ENCODE measurements at places on chromosomes 1 and 21.

DNA sequence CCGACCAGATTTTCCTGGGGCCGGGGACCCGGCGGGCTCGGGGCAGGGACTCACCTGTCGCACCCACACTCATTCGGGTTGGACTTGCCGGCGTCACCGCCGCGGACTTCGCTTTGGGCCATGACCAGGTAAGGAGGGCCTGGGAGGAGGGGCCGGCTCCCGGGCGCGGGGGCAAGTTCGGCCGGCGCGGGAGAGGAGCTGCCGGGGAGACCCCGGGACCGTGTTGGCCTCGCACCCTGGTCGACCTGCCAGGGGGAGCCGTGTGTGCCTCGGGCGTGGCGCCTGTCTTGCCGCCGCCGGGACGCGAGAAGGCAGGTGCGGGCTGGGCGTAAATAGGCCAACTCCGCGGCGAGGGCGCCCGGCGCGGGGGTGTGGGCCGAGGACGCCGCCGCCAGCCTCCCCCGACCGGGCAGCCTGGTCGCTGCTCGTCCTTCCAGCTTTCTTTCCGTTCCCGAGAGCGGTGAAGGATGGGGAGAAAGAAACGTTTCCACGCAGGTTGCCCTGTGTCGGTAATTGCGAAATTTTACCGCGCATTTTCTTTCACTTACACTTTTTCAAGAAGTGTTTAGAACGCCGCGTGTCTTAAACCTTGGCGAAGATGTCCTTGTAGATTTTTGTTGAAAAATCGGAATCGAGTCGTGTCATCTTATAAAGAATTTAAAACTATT, 558 bp downstream of the USP1 start:
- peak; percentile 93 for DNase-seq

DNA sequence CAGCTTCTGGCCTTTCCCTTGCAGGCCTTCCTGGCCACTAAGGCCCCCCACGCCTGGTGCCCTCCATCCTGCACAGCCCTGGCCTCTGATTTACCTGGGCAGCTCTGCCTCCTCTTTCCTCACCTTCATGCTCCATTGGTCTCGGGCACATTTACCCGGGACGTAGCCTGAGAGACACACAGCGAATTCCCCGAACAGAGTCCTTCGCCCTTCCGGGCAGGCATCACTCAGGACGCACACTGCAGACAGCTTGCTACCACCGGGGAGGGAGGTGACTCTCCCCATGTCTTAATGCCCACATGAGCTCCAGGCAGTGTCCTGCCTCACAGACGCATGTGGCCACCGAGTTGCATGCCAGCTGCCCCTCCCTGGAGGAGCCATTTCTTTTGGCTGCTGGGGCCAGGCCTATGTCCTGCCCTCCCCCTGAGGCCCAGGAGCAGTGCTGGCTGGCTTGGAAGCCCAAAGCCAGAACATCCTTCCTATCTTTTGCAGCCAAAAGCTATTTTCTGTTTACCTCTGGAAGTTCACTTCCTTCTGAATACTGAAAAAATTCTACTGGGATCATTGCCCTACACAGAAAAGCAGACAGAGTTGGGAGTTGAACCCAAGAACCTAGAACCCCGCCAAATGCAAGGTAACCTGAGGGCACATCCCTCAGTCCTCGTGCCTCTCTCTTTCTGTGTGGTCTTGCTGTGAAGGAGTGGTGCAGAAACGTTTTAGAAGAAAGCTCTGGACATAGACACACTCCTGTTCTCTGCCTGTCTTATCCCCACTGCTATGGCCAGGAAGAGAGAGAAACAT, 209.5 kb downstream of the TOMM20 start:
- DNase-seq, result peak; percentile 86

- no peak for DNase-seq
These were observed 172.3 kb downstream of the TGFB2 start for GRCh38 chr1:218517459-218517858.

DNA sequence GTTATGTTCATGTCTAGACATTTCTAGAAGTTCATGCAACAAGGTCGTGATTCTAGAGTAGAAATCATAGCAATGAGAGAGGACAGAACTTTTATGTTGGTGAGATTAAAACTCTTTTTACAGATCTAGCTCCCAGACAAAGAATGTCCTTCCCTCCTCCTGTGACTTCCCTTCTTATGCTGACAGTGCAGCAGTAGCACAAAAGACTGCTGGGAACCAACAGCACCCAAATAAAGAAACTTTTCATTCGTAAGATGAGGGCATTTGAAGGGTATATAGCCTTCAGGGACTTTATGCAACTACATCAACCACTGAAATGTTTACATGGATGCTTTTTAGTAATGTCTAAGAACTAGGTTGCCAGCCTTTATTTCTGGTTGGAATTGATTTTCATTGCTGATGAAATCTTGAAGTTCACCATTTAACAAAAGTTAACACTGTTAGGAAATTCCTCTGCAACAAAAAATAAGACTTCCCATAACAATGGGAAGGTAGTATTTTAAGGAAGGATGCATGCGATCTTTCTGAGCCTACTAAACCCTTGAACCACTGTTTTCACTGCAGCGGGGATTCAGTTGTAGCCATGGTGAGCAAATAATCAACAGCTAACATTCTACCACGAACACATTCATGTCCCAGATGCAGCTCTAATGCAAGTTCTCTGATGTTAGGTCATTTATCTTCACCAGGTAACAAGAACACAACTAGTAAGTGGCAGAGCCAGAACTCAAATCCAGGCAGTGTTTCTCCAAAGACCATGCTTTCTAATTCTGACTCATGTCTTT, 672.8 kb downstream of the PTPRC start:
- no peak for DNase-seq

GRCh38 chr1:198939286-198939685, 300.4 kb downstream of the PTPRC start:
- DNase-seq, result no peak

DNA sequence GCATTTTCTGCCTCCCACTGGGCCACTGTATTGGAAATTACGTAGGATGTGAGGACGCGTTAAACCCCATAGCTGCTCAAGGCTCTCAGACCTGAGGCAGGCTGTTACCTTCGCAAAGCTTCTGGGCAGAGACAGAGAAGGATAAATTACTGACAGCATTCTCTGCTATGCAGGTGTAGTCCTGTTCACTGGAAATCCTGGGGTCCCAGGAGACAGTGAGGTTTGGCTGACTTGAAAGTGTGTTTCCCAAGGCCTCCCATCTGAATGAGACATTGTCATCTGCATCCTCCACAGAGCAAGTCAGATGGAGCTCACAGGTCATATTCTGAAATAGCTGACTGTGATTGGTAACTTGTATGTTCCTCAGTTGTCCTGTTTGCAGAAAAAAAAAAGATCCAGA, 32.0 kb downstream of the SLAMF6 start:
- DNase-seq, result no peak

DNA sequence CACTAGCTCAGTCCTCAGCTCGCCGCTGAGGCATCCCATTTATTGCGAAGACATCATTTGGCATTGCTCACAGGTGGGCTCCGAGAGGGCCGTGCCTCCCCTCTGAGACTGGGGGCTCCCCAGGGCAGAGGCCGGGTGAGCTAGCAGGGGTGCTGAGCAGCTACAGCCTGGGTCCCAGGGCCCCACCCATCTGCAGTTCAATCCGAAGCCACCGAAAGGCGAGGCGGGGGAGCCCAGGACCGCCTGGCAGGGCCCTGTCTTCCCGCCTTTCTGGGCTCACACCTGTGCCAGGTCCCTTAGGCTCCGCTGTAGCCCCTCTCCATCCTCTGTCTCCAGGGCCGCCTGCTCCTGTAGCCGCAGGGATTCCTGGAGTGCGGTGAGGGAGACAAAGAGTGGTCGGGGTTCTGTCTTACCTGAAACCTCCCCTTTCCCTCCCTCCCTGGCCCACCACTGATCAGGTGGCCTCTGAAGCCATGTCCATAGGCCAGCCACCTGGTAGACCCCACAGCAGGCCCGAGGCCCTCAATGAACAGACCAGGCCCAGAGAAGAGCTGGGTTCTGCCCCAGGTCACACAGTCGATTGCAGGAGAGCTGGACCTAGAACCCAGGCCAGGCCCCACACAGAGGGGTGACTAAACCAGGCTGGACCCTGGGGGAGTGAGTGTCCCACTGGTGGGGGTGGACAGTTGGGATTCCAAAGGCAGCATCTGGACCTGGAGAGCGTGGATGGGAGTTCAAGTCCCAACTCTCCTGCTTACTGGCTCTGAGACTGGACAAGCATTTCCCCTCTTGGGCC, 18.1 kb upstream of the NBPF1 start:
- DNase-seq, result peak; percentile 92

GRCh38 chr1:77382366-77382765, 100.5 kb downstream of the AK5 start:
- no peak for DNase-seq

DNA sequence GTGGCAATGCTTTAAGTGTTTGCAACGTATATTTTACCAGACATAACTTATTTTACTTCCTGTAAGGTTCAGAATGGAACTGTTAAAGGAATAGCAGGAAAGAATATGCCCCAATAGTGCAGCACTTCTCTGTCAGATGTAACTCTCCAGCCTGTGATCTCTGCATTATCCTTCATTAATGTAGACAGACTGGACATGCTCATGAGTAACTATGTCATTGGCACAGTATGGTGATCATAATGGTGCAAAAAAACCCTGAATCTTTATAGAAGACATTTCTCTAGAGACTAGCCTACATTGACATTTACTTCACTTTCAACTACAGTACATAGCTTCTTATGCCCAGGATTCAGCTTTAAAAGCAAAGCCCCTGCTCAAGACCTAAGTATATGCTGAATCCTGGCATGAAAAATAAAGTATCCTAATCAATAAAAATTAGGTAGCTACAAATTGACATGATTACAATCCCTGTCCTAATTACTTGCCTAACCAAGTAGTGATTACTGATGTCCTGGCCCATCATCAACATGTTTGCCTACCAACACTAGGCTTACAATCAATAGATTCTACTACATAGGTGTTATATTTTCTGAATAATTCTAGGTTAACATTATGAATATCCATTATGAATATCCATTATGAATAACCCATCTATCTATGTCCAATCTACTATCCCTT, 13.9 kb downstream of the COX20 start:
- DNase-seq, result no peak

GRCh38 chr1:7026169-7026568, 240.9 kb downstream of the CAMTA1 start:
- DNase-seq, result no peak

GRCh38 chr1:237754627-237755026, 136.1 kb downstream of the ZP4 start:
- no peak for DNase-seq

DNA sequence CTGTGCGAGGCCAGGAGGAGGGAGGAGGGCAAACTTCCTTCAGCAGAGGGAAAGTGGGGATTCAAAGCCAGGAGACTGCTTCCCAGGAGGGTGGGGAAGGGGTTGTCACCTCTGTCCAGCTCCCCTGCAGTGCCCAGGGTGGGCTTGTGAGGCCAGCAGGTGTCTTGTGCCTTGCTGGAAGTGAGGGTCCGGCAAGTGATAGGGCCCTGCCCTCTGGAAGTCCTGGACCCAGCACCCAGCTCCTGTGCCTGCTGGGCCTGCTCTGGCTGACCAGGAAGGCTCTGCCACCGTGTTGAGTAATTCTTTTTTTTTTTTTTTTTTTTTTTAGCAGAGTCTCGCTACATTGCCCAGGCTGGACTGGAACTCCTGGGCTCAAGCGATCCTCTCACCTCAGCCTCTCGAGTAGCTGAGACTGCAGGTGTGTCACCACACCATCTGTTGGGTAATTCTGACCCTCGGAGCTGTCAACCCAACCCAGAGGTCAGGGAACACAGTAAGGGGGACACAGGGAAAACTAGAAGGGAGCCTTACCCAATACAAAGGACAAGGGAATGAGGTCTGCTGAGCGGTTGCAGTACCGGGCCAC, 1.0 kb downstream of the BEST4 start:
- DNase-seq, result no peak

DNA sequence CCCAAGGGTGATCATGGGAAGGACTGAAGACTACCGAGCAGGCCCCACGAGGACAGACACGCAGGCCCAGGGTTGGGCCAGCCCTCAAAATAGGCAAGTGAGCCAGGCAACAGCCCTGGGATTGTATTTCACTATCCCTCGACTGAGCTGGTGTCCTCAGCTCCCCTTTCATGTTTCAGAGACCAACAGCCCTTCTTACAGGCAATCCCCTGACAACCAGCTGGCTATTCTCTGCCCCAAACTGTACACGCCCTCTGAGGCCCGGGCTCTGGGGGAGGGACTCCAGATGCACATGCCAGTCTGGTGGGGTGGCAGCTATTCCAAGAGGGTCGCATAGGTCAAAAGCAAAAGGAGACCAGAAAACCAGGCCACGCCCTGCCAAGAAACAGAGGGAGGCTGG, 243.0 kb downstream of the TOMM20 start:
- DNase-seq, result peak; percentile 62

- no peak for DNase-seq
These were observed 65.5 kb upstream of the LRRC8B start for GRCh38 chr1:89459081-89459480.

- no peak for DNase-seq
These were observed 58.0 kb upstream of the PRMT6 start for GRCh38 chr1:106998431-106999002.

Data from mesenteric fat pad (tissue), 1 donor.